Femur (tissue), 1 donor: ENCODE measurements at places on chromosomes 7 and 10.
A peak's percentile ranks its signal among the peaks of the same experiment; 100 is the strongest.

DNA sequence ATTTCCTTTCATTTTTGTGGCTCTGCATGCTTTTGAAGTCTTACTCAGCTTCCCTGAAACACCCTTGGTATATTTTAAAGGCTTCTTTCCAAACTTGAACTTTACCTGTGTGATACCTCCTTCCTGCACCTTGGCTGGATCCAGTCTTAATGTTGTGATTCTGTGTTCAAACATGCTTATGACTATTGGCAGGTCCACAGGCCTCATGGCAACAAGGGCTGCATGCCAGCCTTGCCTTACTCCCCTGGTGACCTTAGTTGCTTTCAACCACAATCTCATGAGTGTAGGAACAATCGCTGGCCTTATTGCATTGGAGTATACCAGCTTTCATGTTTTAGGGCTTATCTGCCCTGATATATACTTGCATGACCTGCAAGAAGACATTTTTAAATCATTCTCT is 238.7 kb downstream of the KIF20B start:
- DNase-seq: no peak

- DNase-seq: no peak
Observed at GRCh38 chr7:47225387-47226131, 356.4 kb downstream of the TNS3 start.

DNA sequence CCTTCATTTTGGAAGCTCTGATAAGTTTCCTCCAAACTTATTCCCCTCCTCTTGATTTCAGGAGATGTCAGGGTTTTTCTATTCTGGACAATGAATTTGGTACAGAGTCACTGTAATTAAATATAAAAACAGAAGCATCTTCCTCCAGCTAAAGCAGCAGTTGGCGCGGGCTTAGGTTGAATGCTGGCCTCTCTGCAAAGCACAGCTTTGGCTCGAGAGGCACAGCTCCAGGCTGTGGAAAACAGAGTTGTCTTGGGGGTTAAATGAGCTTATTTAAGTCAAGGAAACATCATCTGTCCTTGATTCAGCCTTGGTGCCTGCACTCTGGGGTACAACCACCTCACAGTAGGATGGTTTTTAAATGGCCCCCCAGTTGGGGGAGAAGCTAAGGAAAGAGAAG is 35.0 kb upstream of the PDCD4 start:
- peak; percentile 67 for DNase-seq

GRCh38 chr10:119997429-119997828 is 104.9 kb downstream of the SEC23IP start:
- DNase-seq: no peak

DNA sequence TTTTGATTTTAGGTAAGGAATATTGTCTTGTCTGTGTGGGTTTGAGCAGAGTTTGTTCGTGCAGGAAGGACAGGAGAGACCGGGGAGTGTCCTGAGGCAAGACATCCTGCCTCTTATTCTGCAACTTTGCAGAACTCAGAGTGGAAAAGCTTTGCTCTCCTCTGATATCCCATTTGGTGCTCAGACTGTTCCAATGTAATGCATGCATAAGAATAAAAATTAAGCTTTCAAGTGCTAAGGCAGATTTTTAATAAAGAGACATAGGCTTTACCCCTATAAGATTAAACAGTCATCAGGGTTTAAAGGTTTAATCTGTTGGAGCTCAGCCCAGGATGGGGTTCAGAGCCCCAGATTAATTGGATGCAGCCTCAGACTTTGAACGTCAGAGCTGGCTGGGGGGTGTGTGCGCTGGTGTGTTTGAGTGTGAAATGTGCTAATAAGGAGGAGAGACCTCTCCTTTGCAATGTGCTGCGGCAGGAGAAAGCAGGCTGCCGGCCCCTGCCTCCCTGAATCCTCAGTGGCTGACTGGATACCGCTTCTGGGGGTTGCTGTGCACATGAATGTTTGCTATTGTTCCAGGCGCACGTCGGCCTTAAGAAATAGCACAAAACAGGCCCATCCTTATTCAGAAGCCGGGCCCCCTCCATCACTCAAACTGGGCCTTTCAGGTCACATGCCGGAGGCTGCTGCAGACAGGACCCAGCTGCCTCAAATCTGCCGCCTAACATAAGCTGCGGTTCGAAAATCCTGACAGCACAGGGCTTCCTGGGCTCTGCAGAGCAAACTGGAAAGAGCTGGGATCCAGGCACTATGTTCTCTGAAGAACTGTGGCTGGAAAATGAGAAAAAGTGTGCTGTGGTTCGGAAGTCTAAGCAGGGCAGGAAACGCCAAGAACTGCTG is 84.1 kb upstream of the PRR15 start:
- no peak for DNase-seq

DNA sequence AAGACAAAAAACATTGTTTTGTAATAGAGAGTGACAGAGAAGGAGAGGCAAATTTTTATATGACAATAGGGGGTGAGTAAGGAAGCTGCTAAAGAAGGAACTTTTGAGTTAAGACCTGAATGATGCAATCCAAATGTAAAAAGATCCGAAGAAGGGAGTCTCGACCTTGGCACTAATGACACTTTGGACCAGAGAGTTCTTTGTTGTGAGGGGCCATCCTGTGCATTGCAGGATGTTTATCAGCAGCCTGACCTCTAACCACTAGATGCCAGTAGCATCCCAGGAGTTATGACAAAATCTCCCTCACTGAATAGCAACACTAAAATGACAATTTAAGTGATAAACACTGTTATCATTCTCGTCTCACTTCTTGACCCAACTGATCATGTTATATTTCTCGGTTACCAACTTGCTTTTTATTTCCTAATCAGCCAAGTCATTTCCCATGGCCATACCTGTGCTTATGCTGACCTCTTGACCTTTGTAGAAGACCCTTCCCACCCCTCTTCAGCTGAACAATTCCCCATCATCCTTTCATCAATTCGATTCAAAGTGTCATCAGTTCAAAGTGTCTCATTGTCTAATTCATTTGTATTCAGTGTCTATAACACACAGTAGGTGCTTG is 30.0 kb downstream of the DGKI start:
- no peak for DNase-seq

DNA sequence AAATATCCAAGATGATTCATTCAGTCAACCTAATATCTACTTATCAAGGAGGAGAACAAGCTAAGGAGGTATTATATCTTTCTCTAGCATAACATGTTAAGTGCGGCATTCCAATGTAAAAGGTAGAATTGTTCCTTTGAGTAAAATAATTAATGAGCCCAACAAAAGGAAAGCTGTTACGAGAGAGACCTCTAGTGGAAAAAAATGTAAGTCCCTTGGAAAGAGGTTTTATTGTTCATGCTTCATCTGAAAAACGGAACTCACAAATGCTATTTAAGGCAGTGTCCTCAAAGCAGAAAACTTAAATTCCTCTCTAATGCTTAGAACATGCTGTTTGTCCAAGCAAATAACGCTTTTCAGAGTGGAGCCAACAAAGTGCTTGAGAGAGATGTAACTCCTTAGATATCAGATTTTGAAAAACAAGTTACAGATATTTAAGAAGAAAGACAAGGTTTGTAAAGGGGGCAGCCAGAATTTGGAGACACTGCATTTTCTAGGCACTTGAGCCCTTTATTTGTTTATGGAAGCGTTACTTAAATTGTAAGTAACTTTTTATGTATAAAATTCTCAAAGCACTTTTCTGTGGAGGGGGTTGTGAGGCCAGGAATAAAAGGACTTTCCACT is 119.9 kb downstream of the TFEC start:
- DNase-seq: no peak

DNA sequence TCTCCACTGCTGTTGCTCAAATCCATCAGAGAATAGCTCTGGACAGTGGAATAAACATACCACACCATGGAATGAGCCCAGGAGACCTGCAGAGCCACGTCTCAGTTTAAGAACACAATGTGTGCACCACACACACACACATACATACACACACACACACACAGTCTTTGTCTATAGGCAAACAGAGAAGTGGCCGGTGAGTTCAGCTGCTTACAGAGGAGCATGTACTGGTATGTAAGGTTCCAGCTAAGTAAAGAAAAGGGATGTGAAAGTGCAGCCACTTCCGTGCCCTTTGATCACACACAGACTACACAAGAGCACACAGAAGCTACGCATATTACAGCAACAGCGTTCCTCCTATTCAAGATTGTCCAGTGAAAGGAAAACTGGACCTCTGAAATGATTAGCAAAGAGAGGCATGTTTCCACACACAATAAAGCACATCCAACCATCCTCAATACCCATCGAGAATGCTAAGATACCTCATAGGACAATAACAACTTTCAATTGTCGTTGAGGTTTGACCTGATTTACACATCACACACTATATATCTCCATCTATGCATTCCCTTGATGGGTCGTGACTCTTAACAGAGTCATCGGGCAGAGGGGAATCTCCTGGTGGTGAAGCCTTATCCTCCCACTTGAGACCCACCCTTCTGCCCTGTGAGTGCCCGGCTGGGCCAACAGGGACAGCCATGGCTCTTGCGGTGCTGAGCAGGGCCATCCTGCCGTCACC is 23.6 kb downstream of the SLC35B4 start:
- peak; percentile 24 for DNase-seq

DNA sequence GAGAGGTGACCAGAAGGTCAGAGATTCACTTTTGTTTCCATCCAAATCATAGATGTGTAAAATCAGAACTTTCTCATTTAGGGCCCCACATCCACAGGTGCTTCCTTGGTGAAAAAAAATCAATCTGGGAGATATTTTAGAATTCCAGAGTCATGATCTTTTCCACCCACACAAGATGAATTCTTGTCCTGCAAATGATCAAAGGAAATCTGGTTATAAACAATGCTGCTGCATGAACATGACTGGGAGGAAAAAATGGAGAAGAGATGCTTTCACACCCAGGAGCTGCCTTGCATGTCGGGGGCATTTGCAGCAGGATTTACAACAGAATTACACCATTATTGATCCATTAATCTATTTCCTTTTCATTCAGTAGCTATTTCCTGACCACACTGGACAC is 106.5 kb upstream of the TMEM72 start:
- DNase-seq: no peak

- no peak for DNase-seq
Observed at GRCh38 chr10:98340940-98341310, 72.9 kb upstream of the LOXL4 start.

DNA sequence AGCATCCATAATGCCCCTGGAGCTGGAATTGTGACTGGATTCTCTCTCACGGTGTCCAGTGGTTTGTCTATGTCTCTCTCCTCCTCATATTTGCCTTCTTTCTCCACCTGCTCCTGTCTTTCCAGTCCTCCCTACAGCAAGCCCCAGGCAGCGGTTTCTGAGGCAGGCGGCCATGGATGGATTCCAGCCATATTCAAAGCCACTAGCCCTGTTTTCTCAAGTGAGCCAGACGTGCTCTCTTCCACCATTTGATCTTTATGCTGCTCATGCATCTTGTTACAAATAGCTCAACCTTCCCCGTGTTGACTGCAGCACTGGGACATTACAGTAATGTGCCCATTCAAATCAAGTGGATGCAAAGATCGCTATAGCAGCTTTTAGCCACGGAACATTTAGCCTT is 387.2 kb upstream of the PODXL start:
- no peak for DNase-seq

DNA sequence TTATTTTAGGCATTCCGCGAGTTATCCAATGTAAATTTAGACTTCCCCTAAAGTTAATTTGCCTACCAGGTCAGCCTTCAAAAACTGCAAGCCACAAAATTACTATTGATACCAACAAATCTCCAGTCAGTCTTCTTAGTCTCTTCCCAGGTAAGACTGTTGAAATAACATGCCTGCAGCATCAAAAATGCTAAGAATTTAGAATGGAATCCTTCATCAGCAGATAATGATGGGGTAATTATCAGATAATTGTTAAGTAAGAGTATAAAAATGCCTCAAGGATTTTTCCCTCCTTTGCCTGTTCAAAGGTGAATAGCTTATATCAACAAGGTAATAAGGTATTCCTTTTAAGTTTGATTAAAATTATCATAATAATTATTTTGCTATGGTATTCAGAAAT is 228.5 kb downstream of the BBS9 start:
- DNase-seq: no peak

GRCh38 chr10:132593389-132593788 is 55.8 kb downstream of the INPP5A start:
- peak; percentile 10 for DNase-seq

DNA sequence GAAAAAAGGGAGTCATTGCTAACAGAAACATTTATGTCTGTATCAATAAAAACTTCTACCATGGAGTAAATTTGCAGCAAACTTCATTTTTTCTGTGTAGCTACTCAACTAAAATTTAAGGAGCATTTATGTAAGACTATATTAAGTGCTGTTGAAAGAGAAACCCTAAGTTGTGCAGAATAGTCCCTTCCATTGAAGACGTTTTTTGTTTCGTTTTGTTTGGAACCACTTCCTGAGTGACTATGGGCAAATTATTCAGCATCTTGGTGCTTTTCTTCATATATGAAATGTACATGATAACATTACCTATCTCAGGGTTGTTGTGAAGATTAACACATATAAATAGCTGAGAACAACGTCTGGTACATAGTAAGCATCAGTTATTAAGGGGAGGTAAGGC is 24.3 kb downstream of the SEM1 start:
- DNase-seq: no peak

- no peak for DNase-seq
Observed at GRCh38 chr7:39248041-39248691, 270.5 kb downstream of the POU6F2 start.
